NCI-H345 (cell line): ENCODE measurements at places on chromosomes 11 and 22.

GRCh38 chr11:16817351-16817750 lies 78.9 kb downstream of the C11orf58 start:
- no peak for DNase-seq

GRCh38 chr11:43582863-43583462 lies 97.6 kb upstream of the HSD17B12 start:
- DNase-seq, result no peak

DNA sequence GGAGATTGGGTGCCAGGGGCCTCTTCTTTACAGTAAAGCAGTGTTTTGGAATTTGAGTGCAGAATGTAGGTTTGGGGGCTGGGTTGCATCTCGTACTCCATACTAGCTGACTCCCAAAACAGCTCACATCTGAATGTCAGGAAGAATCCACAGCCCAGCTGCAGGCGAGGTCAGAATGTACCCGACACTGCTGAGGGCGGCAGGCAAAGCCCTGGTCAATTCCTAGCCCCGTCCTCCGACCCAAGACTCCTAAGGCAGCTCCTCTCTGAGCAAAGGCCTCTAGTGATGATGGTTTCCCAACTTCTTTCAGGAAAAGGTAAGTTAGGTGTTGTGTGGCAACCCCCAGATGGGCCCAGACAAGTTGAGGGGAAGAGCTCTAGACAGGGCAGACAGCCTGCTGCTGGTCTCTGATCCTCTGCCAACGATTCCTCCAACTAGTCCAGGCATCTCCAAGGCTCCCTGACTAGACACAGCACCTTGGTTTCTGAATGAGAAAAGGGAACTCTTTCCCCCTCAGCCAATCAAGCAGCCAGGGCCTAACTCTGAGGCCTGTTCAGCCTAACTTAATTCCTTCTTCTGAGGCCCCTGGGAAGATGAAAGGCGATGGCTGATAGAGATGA lies 8.6 kb downstream of the LARGE2 start:
- DNase-seq, result no peak

GRCh38 chr22:16586170-16586569 lies 6.4 kb downstream of the CCT8L2 start:
- no peak for DNase-seq

DNA sequence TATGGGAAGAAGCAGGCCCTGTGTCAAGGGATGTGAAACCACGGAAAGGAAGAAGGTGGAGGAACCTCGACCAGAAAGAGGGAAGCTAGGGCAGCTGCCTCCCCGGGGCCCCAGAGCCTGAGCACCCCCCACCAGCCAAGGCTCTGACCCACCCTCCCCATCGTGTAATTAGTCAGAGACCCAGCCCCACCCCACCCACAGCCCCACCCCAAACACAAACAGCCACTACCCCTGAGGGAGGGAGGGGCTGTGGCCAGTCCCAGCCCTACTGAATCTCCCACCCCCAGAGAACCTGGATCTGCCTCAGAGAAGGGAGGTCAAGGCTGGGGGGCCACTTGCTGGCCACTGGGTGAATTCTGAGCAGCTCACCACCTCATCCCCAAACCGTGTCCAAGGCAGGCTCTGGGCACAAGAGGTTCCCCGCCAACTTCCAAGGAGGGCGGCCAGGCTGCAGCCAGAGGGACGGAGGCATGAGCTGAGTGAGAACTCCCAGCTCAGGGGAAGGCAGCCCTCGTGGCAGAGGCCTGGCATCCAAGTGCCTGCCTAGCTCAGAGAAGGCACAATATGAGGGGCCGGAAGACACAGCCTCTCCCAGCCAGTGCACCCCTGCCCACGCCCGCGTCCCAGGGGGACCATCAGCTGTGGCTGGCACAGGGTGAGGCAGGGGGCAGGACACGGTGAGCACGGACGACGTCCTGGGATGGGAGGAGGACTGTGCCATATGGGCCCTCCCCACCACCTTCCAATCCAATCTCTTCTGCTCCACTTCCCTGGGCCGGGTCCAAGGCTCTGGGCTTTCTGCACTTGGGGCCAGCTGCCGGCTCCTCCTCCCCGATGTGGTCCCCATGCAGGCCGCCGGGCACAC lies 2.7 kb downstream of the PLXNB2 start:
- DNase-seq, result no peak

DNA sequence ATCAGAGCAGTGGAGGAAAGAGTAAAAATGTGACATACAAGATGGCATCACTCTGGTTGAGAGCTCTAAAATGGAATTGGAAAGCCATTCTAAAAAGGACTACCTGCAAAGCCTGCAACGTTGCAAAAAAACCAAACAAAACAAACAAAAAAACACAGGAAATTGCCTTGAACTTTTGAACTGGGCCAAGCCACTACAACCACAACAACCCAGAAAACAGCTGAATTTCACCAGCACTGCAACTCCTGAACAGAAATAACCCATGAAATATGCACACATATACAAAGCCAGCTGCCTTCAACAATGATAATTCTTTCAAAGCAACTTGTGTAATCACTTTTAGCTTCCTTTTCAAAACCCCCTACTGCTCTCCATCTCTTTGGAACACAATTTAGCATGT lies 326.6 kb upstream of the LRRC4C start:
- no peak for DNase-seq

GRCh38 chr11:65014726-65015227 lies 817 bp downstream of the ARL2 start:
- DNase-seq, result no peak

DNA sequence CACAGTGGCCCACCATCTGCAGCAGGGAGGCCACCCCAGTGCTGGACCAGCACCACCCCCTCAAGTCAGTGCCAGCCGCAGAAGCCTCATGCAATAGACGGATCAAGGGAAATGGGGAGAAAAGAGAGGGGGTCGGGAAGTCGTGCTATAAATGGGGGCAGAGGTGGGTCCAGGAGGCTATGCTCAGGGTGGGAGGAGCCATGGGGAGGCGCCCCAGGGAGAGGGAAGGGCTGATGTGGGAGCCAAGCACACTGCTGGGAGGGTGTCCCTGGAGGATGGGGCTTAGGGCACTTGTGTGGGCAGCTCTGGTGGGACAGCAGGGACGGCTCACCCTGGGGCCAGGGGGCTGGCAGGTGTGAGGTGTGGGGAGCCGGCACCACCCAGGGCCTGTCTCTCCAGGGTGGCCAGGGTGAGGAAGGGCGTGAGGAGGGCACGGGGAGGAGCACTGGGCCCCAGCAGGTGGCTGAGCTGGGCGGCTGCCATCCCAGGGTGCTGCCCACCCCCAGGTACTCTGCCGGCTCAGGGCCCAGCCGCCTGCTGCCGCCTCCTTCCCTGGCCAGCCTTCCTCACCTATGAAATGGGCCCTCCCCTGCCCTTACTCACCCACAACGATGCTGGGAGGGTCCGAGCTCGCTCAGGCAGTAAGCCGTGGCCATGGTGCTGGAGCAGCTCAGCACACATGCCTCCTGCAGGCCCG lies 18.0 kb downstream of the PHLDA2 start:
- DNase-seq, result no peak

GRCh38 chr11:121318848-121319834 lies 26.6 kb downstream of the SC5D start:
- peak; percentile 65 for DNase-seq

DNA sequence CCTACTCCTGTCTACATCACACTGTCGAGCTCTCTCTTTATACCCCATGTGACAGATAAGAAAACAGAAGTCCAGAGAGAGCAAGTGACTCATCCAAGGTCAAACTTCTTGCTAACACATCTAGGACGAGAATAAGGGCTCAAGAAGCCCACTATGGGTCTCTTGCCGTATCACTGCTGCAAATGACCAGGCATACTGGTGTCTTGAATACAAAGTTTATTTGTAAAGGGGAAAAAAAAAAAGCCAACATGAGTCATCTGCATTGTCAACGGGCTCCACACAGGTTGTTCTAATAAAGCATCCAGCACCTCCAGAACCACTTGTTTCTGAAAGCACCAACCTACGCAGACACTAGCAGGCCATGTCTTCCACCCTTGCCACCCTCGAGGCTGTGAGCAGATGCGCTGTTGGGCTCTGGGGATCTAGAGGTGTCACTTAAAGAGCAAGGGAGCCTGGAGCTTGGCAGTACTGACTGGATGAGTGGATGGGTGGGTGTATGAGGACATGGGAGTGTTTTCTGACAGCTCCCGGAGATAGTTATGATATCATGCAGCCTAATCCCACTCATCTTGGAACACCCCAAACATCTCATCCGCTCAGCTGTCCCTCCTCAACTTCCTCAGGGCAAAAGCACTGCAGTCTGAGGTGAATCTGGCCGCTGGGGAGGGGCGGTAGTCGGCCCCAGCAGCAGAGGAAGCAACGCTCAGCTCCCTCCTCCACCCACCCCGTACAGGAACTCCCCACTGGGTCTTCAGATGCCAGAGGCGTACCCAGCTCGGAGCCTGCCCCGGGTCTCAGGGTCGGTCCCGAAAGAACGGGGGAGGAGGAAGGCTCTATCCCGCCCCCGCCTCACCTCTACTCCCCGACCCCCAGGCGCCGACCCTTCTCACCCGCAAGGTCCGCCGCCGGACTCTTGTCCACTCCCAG lies 1.0 kb downstream of the SMCO4 start:
- DNase-seq, result peak; percentile 72

DNA sequence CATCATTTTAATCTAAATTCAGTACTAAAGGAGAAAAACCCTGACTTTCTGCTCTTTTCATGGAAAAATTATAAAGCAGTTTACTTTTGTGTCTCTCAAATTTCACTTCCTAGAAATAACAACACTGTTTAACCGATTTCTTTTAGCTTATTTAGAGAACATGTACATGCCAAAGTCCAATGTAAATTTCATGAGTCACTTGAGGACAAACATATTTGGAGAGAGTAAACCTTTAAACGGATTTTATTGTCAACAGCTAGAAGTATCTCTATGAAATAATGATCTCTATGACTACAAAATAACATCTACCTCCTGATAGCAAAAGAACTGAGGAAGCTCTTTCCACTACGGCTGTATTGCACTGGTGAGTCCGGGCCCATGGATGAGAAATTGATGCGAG lies 46.3 kb upstream of the SLC22A25 start:
- no peak for DNase-seq

DNA sequence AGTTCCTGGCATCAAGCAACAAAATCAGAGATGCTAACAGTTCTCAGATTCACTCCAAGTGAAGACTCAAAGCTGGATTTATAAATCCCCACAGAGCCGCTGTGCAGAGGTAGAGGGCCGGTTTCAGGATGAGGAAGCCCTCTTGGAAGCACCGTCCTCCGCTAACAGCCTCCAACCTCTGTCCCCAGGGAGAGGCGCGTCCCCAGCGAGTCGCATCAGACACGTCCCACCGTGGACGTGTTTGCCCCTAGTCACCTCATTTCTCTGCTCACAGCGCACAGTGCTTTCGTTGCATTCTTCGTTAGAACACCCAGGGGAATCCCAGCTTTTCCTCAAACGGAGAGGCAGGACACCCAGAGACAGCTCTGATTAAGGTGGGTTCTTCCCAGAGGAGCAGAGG lies 642.9 kb downstream of the BRD1 start:
- no peak for DNase-seq
